ENCODE measurements at places on chromosomes 6 and 20.
A peak's percentile ranks its signal among the peaks of the same experiment; 100 is the strongest.

DNA sequence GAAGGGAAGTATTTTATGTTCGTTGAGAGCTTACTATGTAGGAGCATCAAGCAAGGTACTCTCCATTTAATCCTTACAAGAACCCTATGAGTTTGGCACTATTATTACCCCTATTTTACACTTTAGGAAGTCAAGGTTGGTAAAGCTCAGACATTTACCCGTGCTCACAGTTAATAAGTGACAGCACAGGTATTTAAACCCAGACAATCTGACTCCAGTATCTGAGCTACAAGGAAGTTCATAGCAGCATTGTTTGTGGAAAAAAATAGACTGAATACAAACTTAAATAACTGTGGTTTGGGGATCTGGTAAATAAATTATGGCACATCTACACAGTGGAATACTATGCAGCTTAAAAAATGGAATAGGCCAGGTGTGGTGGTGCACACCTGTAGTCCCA is 21.2 kb upstream of the GMNN start:
- no peak for DNase-seq

DNA sequence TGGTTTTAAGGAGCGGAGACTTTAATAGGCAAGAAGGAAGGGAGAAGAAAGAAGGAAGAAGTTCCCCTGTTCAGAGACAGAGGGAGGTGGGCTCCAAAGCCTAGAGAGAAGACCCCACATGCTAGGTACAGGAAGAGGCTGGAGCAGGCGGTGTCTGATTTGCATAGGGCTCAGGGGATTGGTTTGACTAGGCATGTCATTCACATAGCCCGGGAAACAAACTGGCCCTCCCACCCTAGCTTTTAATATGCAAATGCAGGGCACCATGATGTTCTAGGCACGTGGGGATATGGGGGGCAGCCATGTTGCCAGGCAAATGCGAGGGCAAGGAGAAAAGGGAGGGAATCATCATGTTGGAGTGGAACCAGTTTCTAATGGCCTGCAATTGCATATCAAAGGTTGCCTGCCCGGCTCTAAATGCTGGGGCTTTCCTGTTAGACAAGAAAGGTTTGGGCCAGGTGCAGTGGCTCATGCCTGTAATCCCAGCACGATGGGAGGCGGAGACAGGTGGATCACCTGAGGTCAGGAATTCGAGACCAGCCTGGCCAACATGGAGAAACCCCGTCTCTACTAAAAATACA is 34.3 kb upstream of the AGPAT4 start:
- DNase-seq, result peak; percentile 42

- DNase-seq, result no peak
Measured at GRCh38 chr6:32074996-32075532, 34.1 kb downstream of the TNXB start.

DNA sequence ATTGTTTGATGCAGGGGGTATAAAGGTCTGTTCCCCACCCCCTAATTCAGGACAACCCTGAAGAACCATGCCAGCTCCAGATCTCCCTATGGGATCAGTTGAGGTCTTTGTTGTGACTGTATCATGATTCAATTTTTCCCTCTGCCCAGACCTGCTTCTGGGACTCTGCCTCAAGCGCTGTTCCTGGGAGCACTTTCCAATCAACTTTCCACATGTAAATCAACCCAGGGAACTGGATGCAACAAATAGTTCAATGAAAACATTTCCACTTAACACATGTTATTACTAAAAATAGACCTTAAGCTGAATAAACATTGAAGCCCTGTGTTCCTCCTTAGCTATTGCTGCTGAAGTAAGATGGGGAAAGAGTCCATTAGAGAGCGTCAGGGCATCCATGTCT is 139.5 kb downstream of the C6orf58 start:
- no peak for DNase-seq

GRCh38 chr6:156731396-156731795 is 45.8 kb upstream of the ARID1B start:
- no peak for DNase-seq

- no peak for DNase-seq
Measured at GRCh38 chr6:128156321-128157111, 255.7 kb upstream of the THEMIS start.
